ENCODE measurements at places on chromosomes 3 and 15.

- no peak for DNase-seq
These were observed 426.2 kb downstream of the PLCL2 start for GRCh38 chr3:17310983-17311382.

DNA sequence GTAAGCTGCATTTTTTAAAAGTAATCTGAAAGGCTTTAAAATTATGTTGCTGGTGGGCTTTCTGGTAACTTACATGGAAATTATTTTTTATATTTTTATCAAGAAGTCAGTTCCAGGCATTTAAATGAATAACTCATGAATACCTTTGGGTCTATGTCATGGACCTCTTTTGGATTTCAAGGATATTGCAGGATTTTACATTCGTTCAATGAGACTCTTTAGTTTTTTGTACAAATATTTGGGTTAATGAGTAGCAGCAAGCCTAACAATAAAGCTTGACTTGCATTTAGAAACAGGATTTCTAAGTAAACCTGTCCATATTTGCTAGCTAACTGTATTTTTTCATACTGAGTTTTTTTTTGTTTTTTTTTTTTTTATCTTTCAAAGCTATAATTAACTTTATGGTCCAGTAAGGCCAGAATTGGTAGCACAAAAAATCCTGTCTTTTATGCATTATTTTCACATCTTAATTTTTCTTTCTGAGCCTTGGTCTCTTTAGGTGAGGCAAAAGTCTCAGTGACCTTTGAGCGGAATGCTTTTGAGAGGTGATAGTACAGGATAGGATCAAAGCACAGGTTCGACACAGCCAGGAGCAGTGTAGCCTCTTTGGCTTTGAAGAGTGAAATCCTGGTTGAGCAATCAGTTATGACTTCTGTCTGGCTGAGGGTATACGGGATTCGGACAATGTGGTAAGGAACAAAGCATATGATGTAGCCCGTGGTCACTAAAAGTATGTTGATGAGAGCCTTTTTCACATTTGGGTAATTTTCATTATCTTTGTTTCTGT is 4.8 kb downstream of the GPR171 start:
- no peak for DNase-seq

- no peak for DNase-seq
These were observed 16.7 kb downstream of the ALS2CL start for GRCh38 chr3:46676601-46677410.

DNA sequence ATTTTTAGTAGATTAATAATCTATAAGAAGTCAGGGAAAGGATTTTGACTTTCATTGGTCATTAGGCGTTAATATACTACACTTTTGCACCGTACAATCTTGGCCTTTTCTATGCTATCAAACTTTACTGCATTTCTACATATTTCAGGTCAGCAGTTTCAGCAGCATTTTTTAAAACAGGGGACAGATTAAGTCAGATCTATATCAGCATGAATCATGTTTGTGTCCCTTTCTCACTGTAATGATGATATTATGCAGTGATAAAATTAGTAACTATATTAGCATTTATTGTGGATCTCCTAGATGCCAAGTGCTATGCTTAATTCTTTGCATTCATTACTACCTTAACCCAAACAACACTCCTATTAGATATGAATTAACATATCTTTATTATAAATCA is 20.3 kb upstream of the AADAC start:
- DNase-seq = no peak
